Activated naive CD4-positive, alpha-beta T cell treated with anti-CD3 and anti-CD28 coated beads for 36 hours (primary cell): ENCODE measurements at places on chromosomes 3 and 15.

GRCh38 chr3:178971614-178972013, 100.0 kb downstream of the ZMAT3 start:
- no peak for DNase-seq

GRCh38 chr3:61848885-61849284, 287.5 kb downstream of the PTPRG start:
- no peak for DNase-seq

DNA sequence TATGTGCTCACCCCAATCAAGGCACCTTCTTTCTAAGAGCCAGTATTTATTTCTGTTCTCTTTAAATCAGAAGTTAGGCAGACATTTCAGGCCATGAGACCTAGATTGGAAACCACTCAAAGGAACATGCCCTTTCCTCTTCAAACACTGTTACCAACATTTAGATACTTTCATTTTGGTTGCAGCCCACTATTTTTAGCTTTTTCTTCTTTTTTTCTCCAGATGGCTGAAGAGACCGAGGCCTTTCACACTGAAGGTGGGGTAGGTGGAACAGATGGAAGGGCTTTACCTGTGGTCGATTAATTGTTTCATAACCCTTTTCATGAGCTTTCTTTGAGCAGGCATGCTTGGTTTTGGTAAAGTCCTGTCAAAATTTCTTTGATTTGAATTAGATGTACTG, 10.9 kb upstream of the LZTFL1 start:
- DNase-seq = no peak

- DNase-seq = peak; percentile 8
Observed at GRCh38 chr15:50562735-50563640, 16.5 kb upstream of the USP50 start.

DNA sequence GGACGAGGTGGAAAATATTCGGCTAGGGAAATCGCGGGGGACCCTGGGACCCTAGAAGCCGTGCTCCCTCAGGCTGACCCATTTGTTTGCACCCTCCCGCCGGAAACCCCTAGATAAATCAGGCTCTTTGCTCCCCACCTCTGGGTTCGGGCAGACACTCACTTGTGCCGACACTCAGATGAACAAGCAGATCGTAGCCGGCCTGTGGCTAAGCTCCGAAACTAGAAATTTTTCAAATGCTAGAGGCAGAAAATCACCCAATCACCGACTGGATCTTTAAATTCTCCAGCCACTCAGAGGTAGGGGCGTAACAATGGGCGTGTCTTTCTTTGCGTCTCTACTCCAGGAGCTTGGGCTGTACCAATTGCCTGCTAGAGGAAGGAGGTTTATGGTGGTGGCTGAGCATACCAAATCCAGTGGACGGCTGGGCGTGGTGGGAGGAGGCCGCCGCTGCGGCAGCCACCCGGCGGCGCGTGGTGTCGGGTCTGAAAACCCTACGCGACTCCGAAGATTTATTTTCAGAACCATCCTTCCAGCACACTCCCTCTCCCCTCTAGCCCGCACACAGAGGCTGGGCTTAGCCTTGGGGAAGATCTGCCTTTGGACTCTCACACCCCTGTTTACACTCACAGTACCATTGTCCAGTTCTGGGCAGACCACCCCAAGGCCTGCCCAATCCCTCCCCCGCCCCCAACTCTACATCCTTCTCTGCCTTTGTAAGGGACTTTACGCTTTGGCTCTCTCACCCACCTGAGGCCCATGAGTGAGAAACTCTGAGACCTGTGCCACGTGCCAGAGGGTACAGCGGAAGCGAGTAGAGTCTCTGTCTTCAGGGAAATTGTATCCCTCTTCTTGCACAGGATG, at the start of gene PIF1:
Gene PIF1 (minus strand): TSS at position 217 of the 864 bp plus-strand sequence. CDS start 1,312 bp downstream, outside the sequence.
- peak; percentile 95 for DNase-seq

GRCh38 chr3:71649757-71650156, 66.2 kb upstream of the FOXP1 start:
- DNase-seq = no peak

GRCh38 chr15:34132881-34133280, 31.0 kb downstream of the PGBD4 start:
- no peak for DNase-seq

DNA sequence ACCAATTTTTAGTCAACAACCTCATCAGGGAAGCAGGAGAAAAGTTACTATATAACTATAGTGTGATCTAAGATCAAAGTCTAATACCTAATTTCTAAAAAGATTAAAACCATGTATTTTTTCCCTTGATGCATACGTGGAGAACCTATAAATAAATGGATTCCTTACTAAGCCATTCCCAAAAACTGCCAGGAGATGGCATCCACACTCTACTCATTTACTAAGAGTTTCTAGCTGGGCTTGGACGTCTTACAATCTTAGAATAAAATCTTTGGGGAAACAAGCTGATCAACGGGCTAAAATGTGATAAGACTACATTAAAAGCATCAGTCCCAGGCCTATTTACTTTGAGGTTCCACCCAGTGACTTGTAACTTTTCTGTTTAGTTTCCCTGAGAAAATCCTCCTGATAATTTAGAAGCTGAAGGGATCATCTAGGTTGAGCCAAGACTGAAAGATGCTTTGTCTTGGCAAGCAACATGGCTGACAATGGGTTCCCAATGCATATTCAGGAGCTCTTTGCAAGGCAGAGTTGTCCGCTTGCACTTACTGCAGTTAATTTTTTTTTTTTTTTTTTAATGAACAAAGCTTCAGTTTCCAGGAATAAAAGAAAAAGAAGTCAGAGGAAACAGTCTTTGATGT, 85.5 kb upstream of the FGF12 start:
- DNase-seq = peak; percentile 55

DNA sequence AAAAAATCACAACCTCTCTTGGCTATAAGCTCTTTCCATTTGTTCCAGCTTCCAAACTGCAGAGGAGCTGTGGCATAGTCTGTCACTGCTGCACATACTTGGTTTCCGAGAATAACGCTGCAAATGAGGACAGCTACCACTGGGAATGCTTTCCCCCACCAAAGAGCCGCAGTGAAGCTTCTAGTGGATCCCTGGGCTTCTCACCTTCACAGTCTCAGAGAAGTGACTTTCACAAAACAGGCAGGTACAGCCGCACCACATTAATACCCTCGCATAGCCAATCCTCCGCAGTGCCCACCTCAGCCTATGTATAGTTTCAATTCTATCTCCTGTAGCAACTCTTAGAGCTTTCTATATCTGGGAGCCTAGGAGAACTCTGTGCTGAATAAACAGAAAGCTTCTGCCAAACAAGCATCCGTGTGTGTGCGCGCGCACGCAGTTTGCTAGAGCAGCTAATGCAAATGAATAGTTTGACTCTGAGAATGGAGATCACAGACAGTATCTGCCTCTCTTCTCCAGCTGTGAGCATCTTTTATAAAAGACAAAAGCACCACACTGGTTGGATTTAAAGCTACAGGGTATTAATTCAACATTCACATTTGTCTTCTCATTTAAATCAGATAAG, 81.9 kb upstream of the PLXND1 start:
- no peak for DNase-seq

GRCh38 chr15:99842071-99842470, 108.8 kb upstream of the LYSMD4 start:
- DNase-seq = peak; percentile 14

GRCh38 chr3:64088408-64089205, 65.3 kb upstream of the PSMD6 start:
- no peak for DNase-seq

DNA sequence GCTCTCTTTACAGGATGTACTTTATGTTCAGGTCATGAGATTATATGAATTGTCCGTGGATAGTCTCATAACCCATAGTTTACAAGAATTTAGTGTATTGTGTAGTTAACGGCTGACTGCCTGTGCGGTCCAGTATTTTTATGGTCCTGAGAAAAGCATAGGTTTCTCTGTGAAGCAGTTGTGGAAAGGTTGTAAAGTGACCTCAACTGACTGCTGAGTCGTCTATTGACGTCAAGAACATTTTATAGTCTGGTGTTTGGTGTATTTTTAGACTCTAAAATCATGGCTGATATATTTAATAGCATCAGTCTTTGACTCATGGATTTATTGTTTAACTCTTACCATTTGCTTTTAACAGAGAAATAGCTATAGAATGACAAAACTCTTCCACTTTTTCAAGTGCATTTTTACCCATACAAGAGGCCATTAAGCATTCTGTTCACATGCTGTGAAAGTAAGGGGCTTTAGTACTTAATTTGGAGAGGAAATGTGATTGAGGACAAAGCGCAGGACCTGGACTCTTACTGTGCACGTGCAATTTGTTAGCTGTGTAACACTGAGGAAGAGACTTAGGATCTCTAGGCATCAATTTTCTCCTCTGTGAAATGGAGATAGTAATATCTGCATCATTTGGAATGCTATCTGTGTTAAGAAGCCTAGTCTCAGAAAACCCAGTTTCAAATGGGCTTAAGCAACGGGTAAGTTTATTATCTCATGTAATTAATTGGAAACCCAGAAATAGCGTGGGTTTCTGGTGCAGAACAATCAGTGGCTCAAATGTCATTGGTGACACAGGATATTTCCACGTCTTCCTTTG, 240.8 kb downstream of the NFKBIZ start:
- no peak for DNase-seq

GRCh38 chr3:162534431-162534830, 1037.8 kb downstream of the OTOL1 start:
- no peak for DNase-seq

DNA sequence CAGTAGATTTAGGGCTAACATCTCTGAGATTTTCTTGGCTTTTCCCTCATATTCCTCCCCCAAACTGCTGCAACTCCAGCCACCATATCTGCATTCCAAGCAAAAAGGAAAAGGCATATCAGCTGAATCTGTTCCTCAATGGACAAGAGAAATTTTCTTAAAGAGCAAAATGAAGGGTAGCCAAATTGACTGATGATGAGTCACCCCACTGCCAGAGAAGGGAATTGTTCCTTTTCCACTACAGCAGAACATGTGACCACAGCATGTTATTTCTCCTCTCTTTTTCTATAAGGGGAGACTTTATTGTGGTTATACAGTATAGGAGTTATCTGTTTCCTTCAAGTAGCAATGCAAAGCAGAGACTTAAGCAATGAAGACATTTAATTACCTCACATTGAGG, 172.5 kb downstream of the MTHFS start:
- DNase-seq = no peak

GRCh38 chr15:66883284-66883911, 181.4 kb downstream of the SMAD6 start:
- no peak for DNase-seq
